ENCODE measurements at places on chromosomes 1 and 21.

- no peak for DNase-seq
Measured at GRCh38 chr1:60488847-60489246, 415.3 kb upstream of the C1orf87 start.

DNA sequence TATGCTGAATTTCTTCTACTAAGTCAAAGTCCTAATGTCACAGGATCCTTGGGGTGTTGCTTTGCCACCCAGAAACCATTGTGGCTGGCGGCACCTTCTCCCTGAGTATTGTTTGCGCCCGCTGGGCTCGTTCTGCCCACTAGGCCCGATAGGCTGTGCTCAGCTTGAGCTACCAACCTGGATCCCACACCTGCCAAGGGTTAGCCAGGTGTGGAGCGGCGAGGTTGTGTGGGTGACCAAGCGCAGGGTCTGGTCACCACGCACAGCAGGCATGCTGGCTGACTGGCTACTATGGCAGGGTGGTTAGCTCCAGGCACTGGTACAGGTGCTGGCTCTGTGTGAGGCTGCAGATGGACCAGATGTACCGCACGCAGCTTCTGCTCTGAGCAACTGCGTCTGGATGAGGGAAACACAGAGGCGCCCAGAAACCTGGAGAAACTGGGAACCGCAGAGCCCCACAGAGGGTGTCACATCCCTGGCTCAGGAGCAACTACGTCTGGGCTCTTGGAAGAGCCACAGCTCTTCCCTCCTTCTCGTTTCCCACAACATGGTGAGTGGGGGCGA, 50.3 kb upstream of the SCYL3 start:
- no peak for DNase-seq

- no peak for DNase-seq
Measured at GRCh38 chr1:170593173-170594011, 61.4 kb downstream of the GORAB start.

DNA sequence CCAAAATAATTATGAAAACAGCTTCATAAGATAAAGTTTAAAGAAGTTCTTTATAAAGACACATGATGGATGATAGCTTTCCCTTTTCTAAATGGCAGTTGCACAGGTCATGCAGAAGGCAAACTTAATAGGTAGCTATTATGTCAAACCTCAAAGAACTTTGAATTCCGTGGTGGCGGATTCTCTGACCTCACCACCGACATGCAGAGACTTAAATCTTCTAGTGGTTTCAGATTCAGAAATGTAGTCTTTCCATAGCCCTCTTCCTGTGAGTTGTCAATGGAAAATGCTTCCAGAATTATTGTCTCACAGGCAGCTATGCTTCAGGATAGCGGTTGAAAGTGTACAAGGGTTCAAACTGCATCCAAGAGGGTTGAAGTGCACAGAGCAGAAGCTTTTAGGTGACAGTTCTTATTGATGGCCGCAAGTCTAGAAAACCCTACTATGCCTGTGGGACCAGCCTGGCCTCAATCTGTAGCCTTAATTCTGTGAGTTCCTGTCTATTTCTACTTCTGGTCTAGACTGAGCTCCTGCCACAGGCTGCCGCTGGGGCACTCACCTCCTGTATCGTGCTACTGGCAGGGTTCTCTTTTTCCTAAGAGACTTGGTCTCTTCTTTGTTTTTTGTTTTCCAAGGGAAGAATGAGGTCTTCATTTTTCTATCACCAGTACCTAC, 117.0 kb upstream of the ERRFI1 start:
- no peak for DNase-seq

DNA sequence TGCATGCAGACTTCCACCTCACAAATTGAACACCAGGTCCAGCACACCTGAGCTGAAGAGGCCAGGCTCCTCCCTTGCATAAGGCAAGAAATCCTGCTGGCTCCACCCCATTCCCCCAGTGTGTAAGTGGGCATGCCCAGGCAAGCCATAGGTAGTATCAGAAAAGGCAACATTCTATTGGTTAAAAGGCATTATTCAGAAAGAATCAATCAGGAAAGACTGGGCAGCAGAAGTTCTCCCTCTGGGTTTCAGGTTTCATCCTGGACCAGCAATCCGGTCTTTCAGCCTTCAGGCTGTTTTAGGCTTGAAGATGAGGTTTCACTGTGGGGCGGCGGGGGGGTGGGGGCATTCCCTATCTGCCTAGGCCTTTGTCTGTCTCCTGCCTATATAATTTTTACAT, 42.0 kb upstream of the LHX8 start:
- no peak for DNase-seq

DNA sequence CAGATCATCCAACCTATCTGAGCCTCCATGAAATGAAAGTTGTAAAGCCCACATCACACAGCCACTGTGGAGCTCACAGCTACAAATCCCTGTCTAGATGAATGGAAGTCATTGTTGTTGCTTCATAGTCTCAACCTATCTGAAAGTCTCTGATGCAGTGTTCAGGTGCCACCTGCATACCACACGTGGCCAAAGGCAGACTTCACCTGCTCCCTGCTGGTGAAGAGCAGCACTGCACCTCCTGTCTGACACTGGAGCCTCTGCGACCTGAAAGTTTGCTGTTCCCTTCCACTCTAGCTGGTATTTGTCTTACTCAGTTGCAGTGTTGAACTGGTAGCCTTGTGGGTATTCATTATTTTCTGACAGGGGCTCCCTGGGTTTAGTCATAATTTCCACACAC, 18.4 kb downstream of the LORICRIN start:
- DNase-seq, result no peak

DNA sequence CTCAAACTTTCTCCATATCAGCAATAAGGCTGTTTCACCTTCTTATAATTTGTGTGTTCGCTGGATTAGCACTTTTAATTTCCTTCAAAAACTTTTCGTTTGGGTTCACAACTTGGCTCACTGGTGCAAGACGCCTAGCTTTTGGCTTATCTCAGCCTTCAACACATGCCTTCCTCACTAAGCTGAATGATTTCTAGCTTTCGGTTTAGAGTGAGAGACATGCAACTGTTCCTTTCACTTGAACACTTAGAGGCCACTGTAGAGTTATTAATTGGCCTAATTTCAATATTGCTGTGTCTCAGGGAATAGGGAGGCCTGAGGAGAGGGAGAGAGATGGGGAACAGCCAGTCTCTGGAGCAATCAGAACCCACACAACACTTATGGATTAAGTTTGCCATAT, 41.2 kb upstream of the IFNLR1 start:
- no peak for DNase-seq
